ENCODE measurements at places on chromosomes 13 and 19.

GRCh38 chr19:28394725-28395124 is 818.2 kb downstream of the UQCRFS1 start:
- DNase-seq, result no peak

DNA sequence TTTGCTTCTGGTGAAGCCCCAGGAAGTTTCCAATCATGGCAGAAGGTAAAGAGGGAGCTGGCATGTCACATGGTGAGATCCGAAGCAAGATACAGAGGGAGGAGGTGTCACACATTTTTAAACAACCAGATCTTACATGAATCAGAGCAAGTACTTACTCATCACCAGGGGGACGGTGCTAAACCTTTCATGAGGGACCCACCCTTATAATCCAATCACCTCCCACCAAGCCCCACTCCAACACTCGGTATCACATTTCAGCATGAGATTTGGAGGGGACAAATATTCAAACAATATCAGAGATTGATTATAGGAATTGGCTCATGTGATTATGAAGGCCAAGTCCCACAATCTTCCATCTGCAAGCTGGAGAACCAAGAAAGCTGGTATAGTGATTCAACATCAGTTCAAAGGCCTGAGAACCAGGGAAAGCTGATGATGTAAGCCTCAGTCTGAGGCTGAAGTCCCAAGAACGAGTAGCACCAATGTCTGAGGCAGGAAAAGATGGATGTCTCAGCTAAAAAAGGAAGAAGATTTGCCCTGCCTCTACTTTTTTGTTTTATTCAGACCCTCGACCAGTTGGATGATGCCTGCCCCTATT is 58.6 kb upstream of the WDFY2 start:
- no peak for DNase-seq

DNA sequence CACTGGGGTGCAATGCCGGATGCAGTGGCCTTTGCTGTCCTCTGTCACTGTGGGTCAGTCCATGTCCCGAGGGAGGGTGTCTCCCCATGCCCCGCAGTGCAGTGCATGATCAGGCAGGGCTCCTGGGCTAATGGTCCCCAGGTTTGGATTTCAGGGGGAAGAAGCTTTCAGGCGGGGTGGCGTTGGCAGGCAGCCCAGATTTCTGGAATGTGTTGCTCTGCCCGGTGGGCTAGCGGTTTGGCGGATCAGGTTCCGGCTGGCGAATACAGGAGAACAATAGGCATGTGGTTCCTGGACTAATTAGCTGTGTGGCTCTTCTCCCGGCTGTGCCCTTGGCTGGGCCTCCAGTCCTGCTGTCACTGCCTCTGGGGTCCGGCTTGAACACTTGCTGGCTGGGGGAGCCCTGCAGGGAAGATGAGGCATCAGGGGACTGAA is 141.3 kb downstream of the FGF9 start:
- no peak for DNase-seq

DNA sequence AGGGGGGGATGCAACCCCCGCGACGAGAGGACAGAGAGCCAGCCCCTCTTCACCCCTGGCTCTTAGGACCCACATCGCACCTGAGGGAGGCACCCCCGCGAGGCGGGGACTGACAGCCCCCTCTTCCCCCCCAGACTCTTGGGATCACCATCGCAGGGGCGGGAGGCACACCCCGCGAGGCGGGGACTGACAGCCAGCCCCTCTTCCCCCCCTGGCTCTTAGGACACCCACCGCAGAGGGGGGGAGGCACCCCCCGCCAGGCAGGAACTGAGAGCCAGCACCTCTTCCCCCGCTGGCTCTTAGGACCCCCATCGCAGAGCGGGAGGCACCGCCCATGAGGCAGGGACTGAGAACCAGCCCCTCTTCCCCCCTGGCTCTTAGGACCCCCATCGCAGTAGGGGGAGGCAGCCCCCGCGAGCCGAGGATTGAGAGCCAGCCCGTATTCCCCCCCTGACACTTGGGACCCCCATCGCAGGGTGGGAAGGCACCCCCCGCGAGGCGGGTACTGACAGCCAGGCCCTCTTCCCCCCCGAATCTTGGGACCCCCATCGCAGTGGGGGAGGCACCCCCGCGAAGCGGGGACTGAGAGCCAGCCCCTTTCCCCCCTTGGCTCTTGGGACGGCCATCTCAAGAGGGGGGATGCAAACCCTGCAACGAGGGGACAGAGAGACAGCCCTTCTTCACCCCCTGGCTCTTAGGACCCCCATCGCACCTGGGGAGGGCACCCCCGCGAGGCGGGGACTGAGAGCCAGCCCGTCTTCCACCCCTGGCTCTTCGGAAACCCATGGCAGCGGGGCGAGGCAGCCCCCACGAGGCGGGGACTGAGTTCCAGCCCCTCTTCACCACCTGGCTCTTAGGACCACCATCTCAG is 2425.1 kb upstream of the PCDH20 start:
- no peak for DNase-seq

GRCh38 chr13:66657165-66657881 is 572.8 kb downstream of the PCDH9 start:
- DNase-seq, result no peak

DNA sequence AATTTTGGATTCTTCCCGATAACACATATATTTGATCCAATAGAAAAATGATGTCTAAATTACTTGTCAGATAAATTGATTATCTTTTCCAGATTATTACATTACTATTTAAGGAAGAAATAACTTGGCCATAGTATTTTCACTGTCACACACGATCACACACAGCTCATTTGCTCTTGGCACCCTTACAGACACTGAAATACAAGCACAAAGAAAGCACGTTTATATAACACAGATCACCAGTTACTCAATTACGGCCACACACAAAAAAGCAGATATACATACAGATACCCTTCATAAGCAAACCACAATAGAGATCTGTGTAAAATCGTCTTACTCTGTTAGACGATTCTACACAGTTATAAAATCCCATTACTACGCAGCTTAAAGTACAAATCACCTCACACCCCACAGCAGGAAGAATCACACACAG is 716 bp upstream of the ZNF420 start:
- no peak for DNase-seq

DNA sequence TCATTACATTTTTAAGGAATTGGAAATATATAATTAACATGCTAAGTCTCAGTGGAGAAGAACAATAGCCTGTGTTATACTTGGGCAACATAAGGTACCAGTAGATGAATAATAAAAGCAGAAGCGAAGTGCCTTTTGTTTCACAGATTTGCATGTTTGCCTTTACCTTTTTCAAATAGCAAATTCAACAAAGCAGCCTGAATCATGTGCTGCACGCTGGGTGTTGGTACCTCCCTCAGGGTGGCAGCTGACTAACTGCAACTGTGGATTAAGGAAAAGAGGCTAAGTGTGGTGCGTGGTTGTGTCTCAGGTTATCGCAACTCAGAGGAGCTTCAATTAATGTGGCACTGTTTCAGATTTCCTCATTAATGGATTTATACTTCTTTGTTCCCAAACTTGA is 189.0 kb downstream of the LMO7 start:
- no peak for DNase-seq

All from thymus (tissue), 14 donors.